HTR-8/SVneo (cell line): ENCODE measurements at places on chromosomes 7 and 10.

GRCh38 chr7:79241288-79242060 lies 212.0 kb downstream of the MAGI2 start:
- DNase-seq, result no peak

GRCh38 chr10:82757901-82758300 lies 882.9 kb downstream of the NRG3 start:
- no peak for DNase-seq

DNA sequence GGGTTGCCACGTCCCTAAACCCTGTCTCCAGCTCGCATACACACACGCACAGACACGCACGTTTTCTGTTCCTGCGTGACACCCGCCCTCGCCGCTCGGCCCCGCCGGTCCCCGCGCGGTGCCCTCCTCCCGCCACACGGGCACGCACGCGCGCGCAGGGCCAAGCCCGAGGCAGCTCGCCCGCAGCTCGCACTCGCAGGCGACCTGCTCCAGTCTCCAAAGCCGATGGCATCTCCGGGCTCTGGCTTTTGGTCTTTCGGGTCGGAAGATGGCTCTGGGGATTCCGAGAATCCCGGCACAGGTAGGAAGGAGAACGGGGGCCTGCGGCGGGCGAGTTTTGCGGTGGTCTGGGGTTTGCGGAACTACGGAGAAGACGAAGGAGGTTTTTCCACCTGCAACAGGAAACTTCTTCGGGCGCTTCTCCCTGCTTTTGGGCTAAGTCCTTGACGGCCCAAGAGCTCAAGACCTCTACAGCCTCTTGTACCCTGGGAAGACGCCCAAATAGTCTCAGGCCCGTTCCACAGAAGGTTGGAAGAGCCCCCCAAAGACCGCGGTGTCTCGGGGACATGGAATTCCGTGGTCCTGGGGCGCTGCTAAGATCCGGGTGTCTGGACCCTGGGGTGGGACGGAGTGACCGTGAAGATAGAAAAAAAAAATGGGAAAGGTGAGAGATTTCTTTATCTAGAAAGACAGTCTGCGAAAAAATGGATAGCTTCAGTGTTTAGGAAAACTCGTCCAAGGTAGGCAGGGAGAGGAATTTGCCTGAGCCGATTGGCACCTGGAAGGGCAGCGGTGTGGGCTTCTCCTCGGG lies at the start of gene GAD2:
Gene GAD2 (plus strand): TSS at position 190 of the 811 bp plus-strand sequence. CDS start 36 bp downstream, at position 226.
- no peak for DNase-seq

DNA sequence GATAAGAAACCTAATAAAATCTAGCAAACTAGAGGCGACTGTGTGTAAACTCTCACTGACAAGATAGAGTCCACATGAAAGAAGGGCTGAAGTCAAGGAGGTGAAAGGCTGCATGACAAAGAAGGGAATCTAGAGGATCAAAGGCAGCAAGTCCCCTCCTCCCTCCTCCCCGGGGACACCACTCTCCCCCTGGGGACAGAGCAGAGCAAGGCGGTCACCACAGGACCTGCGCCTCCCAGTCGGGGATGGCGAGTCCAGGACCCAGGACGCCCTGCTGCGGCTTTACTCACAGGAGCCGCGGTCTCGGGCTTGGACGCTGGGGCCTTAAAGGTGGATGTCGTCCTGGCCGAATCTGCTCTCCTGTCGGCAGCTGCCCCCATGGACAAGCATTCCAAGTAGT lies 22.4 kb downstream of the BRI3 start:
- no peak for DNase-seq

- DNase-seq, result peak; percentile 57
Measured at GRCh38 chr7:100087055-100087750, 1.6 kb upstream of the COPS6 start.

- DNase-seq, result no peak
Measured at GRCh38 chr10:12050528-12050927, 7.9 kb upstream of the UPF2 start.

DNA sequence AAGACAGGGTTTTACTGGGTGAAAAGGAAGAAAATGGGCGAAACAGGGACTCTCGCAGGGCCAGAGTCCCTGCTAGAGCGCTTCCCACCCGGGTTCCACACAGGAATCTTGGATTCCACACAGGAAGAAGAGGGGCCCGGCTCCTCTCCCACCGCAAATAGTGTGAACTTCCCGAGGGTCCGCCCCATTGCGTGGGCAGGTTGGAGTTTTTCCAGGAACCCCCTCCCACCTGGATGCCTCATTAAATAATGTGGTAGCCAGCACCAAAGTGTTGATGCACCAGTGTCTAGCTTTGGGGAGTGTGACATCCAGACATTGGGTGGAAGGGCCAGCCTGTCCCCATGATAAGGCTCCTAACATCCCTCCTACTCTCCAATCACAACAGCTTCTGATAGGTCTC lies 330.3 kb upstream of the ZNF32 start:
- no peak for DNase-seq

DNA sequence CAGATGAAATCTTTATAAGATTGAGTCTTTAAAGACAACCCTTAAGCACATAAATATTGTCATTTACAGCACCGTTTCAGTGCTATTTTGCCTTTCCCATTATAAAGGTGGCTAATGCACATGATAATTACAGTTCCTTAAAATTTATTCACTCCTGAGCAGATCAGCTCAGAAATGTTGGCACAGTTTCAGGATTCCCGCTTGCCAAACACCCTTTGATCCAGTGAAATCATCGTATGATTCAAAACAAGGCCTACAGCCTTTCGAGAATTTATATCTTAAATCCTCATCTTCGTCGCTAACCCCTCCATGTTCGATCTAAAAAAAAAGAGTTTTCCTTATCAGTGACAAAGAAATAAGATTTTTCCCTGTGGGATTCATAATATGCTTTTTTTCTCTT lies 14.1 kb upstream of the SOSTDC1 start:
- no peak for DNase-seq

GRCh38 chr7:151754142-151754590 lies 122.7 kb downstream of the PRKAG2 start:
- DNase-seq, result peak; percentile 92

- DNase-seq, result no peak
Measured at GRCh38 chr10:117134306-117135025, 3.6 kb downstream of the VAX1 start.

DNA sequence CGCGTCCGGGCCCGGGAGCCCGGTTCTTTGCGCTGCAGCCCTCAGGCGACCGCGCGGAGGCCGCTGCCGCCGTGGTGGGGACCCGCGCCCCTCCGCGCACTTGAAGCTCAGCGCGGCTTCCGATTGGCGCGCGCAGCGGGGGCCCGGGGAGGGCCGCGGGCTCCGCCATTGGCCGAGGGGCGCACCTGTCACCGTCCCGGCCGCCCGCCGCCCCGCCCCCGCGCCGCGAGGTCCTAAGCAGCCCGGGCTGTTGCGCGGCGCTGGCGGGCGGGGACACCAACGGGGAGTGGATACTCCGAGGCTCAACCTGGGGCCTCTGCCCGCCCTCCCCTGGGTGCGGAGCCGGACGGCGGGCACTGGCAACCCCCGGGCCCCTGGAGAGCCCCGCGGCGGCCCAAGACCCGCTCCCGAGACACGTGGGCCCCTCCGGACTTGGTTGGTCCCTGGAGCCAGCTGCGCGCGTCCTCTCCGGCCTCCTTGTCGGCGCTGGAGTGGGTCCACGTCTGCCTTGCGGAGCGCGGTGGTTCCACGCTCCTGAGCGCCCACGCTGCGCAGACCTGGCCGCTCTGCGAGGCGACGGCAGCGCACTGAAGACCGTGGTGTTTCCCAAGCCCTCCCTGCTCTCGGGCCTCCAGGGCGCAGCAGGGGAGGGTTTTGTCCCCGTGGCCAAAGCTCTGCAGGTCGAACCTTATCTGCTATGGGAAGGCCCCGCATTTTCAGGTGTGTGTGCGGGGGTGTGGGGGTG lies at the start of gene MNX1:
Gene MNX1 (minus strand): TSS at position 76 of the 745 bp plus-strand sequence. CDS start 313 bp downstream, outside the sequence.
- peak; percentile 75 for DNase-seq

- no peak for DNase-seq
Measured at GRCh38 chr10:88833723-88834122, 17.9 kb downstream of the ANKRD22 start.
